Suprapubic skin (tissue), 4 donors: ENCODE measurements at places on chromosomes 11 and 22.

DNA sequence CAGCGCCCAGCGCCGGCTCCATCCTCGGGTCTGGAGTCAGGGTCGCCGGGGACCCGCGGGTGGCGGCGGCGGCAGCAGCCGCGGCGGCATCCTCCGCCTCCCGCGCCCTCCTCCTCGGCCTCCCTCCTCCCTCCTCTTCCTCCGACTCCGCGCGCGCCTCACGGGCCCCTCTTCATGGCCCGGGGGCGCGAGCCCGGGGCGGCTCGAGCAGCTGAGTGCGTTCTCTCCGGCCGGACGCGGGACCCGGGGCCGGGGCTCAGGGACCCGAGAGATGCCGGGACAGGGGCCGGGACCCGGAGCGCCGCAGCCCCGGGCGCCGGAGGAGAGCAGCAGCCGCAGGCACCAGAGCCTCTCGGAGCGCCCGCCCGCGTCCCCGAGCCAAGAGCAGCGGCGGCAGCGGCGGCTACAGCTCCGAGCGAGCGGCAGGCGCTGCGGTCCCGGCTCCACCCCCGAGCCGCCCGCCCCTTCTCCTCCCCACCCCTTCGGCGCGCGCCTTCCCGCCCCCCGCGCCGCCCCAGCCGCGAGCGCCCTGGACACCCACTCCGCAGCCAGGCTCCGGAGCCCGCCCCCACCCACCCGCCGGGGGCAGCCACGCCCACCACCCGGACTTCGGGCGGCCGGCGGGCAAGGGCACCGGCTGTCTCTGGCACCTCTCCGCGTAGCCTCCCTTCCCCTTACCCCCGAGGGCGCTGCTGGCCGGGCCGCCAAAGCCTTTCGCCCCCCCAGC lies at the start of gene CHST1:
Gene CHST1 (minus strand): TSS at position 417 of the 727 bp plus-strand sequence. CDS start 14,699 bp downstream, outside the sequence.
- peak; percentile 69 for DNase-seq

DNA sequence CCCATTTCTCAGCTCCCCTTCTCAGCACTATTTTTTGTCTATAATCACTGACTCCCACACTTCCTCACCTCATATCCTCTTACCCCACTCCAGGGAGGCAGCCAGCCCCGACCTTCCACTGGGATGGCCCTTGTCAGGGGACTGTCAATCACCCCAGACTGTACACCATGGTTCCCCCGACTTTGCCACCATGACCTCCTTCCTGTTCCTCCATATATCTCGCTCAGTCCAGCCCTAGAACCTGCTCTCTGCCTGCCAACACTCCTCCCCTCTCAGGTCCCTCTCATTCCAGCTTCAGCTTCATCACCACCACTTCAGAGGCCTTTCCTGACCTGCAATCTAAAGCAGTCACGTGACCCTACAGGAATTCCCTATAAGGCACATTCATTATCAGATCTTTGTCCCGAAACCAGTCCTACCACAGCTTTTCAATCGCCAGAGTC lies 16.5 kb downstream of the PRPF19 start:
- DNase-seq = no peak

- DNase-seq = no peak
Measured at GRCh38 chr22:17587629-17588028, 24.3 kb downstream of the SLC25A18 start.

DNA sequence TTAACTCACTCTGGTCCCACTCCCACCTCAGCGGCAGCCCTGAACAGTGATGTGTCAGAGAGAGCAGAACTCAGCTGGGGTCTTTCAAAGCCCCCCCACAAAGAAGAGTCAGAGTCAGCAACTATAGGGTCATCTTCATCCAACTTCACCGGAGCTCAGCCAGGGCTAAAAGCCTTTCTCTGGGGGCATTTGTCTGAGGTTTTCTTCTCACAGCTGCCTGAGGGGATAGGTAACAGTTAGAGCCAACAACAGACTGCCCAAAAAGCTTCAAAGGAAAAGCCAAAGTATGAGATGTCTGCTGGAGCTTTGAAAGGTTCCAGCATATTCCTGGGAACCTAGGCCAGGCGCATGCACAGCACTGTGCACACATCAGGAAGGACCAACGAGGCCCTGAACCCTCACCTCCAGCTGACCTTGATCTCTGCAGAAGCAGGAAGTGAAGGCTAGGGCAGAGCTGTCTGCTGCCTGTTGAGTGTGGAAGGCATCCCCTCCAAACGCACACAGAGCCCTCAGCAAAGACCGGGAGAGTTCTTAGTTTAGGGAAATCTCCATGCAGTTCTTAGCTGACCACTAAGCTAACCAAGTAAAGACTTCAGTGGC lies 28.1 kb upstream of the COMT start:
- no peak for DNase-seq

DNA sequence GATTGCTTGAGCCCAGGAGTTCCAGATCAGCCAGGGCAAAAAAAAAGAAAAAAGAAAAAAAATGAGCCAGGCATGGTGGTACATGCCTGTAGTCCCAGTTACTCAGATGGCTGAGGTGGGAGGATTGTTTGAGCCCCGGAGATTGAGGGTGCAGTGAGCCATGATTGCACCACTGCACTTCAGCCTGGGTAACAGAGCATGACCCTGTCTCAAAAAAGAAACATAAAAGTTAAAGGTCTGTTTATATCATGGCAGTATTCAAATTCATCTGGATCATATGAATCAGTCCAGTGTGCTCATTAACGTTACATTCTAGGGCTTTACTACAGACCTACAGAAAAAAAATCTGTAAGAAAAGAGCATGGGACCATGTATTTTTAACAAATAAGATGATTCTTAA lies 13.9 kb downstream of the HSD17B12 start:
- no peak for DNase-seq
